Kidney epithelial cell (primary cell): ENCODE measurements at places on chromosomes 7 and 10. TPM values are rescaled to one million over a fixed set of nuclear protein-coding genes. Genes with fewer than 3 reads are reported as not detected.

MLXIPL gene
- total RNA-seq: 0.04 and 0.14 TPM in 2 replicates

NEUROG3 gene
- not detected in 2 replicates for total RNA-seq

ATRNL1 gene
- total RNA-seq: 5.1 and 11.4 TPM in 2 replicates

IKZF1 gene
- 0.33 and 1.3 TPM in 2 replicates for total RNA-seq

PARD3 gene
- 76.0 and 76.4 TPM in 2 replicates for total RNA-seq

CALML5 gene
- total RNA-seq: 0.34 TPM in 1 of 2 replicates, not detected in the other

GIMAP1 gene
- total RNA-seq: not detected in 2 replicates

SYCE1 gene
- 0.27 and 0.50 TPM in 2 replicates for total RNA-seq

H2BK1 gene
- total RNA-seq: not detected in 2 replicates

TMEM270 gene
- not detected in 2 replicates for total RNA-seq

PNLIPRP1 gene
- not detected in 2 replicates for total RNA-seq

BMPER gene
- total RNA-seq: 0.04 and 0.14 TPM in 2 replicates

EIF3A gene
- total RNA-seq: 129 and 140 TPM in 2 replicates

GPR85 gene
- 0.42 TPM in 1 of 2 replicates, not detected in the other for total RNA-seq

LIPN gene
- not detected in 2 replicates for total RNA-seq

ZFYVE27 gene
- 31.8 and 32.3 TPM in 2 replicates for total RNA-seq

CCDC7 gene
- total RNA-seq: 2.7 and 3.7 TPM in 2 replicates

CPED1 gene
- total RNA-seq: 3.1 and 3.2 TPM in 2 replicates

OR2AE1 gene
- not detected in 2 replicates for total RNA-seq

DGKB gene
- 0.41 TPM in 1 of 2 replicates, not detected in the other for total RNA-seq

DDIT4 gene
- 278 and 280 TPM in 2 replicates for total RNA-seq

MACROH2A2 gene
- 72.4 and 77.9 TPM in 2 replicates for total RNA-seq

OR2A42 gene
- 0.07 and 0.08 TPM in 2 replicates for total RNA-seq

AZGP1 gene
- total RNA-seq: 0.75 TPM in 1 of 2 replicates, not detected in the other

EPHA1 gene
- 7.9 and 27.5 TPM in 2 replicates for total RNA-seq

UTF1 gene
- not detected in 2 replicates for total RNA-seq
